Lung (tissue), 17 donors: ENCODE measurements at places on chromosomes 4 and X. TPM values are rescaled to one million over a fixed set of nuclear protein-coding genes. Genes with fewer than 3 reads are reported as not detected.

- DNase-seq, result peak; percentile 94
Measured at GRCh38 chrX:131830400-131831184, 192.5 kb upstream of the STK26 start.

DNA sequence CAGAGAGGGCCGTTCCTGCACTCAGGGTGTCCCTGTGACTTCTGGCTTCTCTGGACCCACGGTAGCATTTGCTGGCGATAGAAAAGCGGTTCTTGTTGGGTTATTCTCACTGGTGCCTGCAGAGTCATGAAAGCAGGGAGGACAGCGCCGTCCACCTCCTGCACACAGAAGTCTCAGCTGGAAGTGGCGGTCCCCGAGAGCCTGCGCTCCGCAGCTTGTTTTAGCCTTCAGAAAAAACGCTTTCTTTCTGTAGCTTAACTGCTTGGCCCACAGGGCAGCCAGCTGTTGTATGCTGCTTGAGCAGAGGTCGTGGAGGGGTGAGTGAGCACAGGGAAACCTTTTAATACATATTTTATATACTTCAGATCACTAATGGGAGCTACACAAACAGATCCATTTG, 400.7 kb upstream of the FAT1 start:
- DNase-seq, result peak; percentile 66

SMIM10L2A gene
- 1.5 TPM for total RNA-seq

DNA sequence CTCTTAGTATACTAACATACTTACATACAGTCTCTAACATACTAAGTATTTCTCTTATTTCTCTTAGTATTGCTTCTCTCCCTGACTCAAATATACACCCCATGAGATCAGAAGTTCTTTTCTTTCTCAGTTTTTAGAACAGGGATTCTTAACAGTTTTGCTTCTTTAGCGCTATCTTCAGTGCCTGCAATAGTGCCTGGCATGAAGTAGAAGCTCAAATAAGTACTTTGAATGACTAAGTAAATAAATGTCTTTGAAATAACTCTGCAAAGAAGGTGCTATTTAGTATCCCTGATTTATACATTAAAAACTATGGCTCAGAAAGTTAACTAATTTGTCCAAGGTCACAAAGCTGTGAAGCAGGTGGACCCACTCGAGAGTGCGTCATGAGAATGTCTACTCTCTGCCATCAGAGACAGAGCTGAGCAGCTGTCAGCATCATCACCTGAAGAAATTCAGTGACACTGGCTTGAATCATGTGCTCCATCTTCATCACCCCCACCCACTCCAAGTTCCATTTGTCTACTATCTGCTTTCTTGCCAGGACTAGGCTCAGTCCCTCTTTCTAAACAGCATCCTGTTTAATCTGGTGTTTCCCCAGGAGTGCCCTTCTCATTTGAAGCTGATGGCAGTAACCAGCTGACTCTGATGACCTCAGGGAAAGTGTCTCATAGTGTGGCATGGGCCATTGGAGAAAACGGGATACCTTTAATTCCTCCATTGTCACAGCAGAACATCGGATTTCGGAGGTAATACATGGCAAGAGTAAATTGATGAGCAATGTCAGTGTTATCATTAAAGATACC, 83.1 kb downstream of the CC2D2A start:
- DNase-seq, result no peak

DMD gene
- 73.8 TPM for total RNA-seq

DNA sequence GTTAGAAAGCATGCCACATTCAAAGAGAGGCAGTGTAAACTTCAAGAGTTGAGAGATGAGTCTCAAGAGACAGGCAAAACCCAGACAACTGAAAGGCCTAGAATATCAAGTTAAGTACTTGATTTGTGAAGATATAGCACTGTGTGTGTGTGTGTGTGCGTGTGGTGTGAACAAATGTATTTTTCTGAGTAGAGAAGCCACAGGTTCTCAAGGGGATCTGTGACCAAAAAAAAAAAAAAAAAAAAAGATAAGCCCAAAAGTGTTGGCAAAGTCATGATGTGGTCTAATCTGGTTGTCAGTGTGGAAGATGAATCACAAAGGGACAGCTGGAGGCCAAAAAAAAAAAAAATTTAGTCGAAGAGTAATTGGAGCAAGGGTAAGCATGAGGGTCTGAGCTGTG, 3.9 kb downstream of the RIPPLY1 start:
- no peak for DNase-seq

DNA sequence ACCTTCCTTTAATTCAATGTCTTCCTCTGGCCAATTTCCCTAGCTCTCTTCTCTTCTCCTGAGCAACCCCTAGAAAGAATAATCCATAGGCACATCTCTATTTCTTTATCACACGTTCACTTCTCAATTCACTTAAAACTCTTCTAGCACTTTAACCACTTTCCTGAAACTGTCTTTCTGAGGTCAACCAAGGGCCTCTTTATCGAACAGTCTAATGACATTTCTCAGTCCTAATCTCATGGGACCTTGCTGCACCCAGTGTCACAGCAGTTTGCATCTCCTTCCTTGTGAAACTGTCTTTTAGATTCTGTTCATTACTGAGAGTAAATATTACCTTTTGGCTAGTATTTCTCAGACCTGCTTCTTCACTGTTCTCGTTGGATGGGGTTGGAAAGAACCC, 285.3 kb upstream of the RASGEF1B start:
- DNase-seq, result no peak

- no peak for DNase-seq
Measured at GRCh38 chr4:66585767-66586166, 915.5 kb upstream of the EPHA5 start.

GRCh38 chr4:62243895-62244294, 1043.8 kb downstream of the ADGRL3 start:
- DNase-seq, result no peak

DNA sequence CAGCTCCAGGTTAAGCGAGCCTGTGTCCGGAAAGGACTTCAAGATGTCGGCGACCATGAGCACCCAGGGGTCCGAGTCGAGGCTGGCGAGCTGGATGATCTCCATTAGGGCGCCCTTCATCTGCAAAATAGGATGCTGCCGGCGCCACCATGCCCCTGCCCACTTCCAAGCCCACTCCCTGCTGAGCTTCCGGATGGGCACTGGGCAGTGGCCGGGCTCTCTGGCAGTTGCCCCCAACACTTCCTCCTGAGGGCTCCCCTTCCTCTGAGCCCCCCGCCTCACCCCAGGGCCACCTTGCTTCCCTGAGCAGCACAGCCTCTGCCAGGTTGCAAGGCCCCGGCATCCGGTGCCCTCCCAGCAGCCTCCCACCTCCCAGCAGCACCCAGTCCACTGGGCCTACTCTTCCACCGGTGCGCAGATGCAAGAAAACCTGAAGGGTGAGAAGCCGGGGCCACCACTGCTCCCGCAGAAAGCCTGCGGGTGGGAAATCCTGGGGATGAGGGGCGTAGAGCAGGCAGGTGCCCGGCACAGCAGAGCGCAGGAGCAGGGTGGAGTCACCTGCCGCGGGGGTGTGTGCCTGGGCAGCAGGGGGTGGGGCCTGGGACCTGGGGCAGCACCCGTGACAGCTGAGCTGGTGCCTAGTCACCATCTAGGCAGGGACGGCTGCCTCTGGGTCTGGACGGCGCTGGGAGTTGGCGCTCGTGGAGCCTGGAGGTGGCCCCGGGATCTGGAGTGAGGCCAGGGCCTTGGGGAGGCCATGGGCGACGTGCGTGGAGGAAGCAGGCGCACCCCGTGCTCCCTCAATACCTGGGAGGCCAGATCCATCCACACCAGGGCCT, 17.0 kb downstream of the NELFA start:
- no peak for DNase-seq

DNA sequence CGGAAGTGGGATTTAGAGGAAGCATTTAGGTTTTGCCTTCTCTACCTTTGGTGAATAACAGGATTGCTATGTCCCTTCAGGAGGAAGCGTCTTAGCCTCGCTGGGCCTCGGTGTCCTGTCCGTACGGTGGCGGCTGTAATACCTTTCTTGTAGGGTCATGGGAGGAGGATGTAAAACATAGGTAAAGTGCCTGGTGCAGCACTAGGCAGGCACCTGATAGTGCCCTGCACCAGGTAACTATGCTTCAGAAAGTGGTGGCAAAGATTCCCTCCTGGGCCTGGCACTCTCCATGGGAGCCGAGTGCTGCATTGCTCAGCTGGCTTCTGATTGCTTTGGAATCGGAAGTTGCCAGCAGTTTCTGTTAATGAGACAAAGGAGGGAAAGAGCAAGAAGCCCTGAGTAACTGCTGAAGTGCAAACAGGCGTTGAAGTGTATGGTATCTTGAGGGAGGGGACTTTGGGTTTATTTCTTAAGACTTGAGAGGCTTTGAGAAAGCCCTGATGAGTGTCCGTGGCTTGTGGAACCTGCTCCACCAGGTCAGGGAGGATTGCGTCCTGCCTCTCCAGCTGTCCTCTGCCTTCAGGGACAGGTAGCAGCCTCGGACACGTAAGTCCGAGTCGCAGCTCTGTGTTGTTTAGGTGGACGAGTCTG, 45.8 kb downstream of the TBC1D14 start:
- DNase-seq, result peak; percentile 31

DNA sequence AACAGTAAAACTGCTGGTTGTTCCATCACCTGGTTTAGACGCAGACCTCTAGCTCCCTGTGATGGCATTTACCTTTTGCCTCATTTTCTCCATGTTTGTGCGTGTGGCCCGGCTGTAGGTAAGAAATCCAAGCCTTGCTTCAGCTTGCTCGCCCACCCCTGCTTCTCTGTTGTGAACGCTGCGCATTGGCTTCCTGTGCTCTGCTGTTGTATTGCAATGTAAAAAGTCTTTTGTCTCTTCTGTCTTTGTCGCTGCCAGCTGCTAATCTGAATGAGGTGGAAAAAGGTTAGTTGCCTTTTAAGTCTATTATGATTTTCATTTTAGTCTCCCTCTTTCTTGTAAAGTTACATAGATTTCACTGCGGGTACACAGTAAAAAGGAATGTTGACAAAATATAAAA, 127.3 kb upstream of the PACRGL start:
- DNase-seq, result no peak

DNA sequence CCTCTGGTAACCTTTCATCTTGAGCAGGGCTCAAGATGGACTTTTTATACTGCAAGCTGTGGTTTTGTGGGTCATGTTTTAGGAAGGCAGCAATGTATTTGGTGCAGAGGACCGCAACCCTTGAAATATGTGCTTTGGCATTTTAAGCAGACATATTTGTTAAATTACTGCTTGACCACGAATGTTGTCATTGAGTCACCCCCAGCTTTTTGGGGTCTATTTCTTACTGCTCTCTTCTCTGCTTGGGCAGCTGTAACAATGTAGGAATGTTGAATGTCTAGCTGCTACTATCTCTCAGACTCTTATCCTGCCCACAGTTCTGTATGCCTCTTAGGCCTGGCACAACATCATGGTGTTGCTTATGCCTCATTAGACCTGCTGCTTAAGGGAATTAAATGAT, 6.0 kb downstream of the RBPJ start:
- DNase-seq, result no peak
